ENCODE measurements at places on chromosomes 2 and 18.

GRCh38 chr2:239727182-239727775 lies 297.9 kb downstream of the NDUFA10 start:
- DNase-seq = no peak

- no peak for DNase-seq
These were observed 2.1 kb downstream of the IL1B start for GRCh38 chr2:112834396-112835037.

- DNase-seq = no peak
These were observed 11.2 kb upstream of the MATN3 start for GRCh38 chr2:20023688-20024087.

GRCh38 chr18:44156126-44156525 lies 524.6 kb upstream of the SETBP1 start:
- no peak for DNase-seq

- DNase-seq = peak; percentile 97
These were observed 134.9 kb downstream of the MAP3K20 start for GRCh38 chr2:173210270-173211196.

DNA sequence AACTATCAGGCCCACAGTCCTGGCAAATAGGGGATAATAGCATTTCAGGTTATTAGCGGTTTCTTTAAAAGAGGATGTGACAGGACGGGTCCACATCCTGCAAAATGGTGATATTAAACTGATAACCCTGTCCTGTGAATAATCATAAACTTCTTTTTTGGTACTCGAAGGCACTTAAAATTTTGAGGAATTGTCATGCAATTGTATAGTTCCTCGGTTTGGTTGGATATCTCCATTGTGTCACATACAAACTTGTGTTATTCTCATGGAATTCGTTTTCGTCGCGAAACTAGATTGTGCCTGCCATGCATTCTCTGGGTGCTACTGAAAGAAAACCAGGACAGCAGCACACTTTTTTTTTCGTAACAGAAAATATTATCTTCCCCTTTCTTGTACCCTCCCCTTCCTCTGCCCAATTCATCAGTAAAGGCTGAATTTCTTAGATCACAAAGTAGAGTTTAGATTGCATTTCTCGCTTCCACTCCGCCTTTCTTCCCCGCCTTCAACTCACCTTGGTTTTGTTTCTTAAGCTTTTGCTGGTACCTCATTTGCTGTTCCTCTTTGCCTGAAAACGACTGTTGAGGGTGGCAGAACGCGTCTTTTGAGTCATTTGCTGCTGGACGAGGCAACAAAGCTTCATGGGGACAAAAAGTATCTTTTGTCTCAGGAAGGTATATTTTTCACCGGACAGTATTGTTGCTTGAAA lies 1.3 kb downstream of the CERS6 start:
- no peak for DNase-seq

DNA sequence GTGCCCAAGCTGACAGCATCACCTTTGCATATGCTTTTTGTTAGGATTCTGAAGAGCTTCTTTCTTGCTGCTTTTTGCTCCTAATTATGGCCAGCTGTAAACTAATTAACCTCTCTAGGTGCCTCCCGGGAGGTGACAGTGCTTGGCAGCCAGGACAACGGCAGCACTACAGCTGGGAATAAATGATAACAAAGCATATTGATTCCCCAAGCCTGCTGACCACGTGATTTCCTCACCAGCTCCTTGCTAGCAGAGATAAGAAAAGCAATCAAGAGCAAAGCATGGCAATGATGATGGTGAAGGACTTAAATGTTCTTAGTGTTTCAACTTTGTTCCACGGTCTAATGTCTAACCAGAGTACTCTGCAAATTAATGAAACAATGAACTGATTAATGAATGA lies 1074.4 kb upstream of the GYPC start:
- DNase-seq = no peak

- DNase-seq = no peak
These were observed 46.6 kb downstream of the HNMT start for GRCh38 chr2:138010890-138011289.

- no peak for DNase-seq
These were observed 334.3 kb downstream of the CYP26B1 start for GRCh38 chr2:71813315-71813714.

- no peak for DNase-seq
These were observed 44.2 kb upstream of the LYPD6B start for GRCh38 chr2:148994341-148994740.

DNA sequence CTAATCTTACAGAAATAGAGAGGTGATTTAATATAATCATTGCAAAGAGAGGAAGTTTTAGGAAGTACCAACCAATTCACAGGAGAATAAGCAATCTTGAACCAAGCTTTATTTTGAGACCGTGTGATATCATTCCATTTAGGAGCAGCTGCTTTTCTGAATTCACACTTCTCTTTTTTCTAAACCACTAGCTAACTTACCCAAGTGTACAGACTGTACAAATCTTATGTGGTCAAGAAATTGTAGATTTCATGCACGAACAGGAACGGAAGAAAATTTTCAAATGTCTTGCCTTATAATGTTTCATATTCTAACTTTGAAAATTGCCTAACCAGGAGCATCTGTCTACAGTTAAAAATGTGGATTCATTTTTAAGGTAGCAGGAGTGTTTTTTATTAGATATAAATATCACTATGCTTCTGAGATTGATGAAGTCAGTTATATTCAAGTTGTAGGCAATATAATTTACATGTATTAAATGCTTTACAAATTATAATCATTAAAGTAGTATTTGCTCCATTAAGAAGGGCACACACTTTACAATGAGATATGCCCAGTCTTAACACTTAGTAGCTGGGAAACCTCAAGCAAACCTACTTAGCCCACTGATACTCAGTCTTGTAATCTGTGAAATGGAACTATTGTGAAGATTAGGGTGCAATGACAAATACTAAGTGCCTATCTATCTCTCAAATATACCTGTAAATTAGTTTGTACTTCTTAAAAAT lies 302.2 kb upstream of the STON1 start:
- no peak for DNase-seq

- peak; percentile 68 for DNase-seq
These were observed 1.9 kb upstream of the ESPNL start for GRCh38 chr2:238097988-238098871.

DNA sequence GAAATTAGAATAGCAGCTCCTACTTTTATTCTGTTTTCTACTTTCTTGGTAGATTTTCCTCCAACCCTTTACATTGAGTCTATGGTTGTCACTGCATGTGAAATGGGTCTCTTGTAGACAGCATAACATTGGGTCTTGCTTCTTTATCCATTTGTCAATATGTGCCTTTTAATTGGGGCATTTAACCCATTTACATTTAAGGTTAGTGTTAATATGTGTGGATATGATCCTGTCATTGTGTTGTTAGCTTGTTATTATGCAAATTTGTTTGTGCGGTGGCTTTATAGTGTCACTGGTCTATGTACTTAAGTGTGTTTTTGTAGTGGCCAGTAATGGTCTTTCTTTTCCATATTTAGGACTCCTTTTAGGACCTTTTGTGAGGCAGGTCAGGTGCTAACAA lies 276.9 kb upstream of the SPHKAP start:
- DNase-seq = no peak

- DNase-seq = no peak
These were observed 111.7 kb upstream of the TNP1 start for GRCh38 chr2:216971593-216971992.

DNA sequence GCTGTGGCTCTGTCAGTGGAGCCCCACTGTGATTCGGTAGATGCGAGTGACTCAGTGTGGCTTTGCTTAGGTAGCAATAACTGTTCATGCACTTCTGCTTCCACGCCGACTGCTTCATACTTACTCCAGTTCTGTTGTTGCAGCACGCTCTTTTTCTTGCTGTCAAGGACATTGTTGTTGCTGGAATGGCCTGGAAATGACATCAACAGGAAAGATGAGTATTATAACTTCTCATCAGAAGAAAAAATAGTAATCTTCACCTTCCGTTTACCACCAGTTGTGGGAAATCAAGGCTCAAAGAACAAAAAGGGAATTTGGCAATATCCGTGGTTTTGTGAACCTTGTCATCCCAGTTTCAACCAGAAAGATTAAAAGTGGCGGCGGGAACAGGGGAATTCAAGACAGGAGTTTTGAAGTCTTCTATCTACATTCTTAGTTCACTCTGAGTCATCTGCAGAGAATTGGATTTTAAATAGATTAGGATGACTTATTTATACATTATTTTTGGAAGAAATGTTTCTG lies 8.3 kb downstream of the TM4SF20 start:
- DNase-seq = no peak

- no peak for DNase-seq
These were observed 160.7 kb downstream of the LDLRAD4 start for GRCh38 chr18:13379062-13379865.

DNA sequence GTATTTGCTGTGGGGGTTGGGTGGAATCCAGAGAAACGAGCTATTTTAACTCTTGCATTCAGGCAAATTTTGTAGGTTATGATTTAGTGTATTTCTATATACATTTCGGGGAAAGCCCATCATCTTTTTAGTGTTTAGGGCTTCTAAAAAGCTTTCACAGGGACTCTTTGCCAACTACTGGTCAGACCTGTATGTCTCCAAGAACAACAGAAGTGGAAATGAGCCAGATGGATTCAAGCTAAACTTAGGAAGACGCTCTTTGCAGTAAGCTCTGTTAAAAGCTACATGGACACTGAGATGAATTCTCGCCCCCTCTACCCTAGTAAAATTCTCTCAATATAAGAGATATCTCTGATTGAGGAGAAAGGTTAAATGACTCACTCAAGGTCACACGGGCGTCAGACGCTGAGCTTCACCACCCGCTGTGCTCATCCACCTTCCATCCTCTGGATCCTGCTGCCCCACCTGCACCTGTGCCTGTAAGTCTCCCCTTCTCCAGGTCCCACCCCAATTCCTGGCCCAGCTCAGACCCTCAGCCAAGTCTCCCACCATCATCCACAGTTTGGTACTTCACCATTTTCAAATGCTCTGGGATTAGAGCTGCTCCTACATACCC lies 85.6 kb downstream of the MARCHF4 start:
- peak; percentile 52 for DNase-seq

DNA sequence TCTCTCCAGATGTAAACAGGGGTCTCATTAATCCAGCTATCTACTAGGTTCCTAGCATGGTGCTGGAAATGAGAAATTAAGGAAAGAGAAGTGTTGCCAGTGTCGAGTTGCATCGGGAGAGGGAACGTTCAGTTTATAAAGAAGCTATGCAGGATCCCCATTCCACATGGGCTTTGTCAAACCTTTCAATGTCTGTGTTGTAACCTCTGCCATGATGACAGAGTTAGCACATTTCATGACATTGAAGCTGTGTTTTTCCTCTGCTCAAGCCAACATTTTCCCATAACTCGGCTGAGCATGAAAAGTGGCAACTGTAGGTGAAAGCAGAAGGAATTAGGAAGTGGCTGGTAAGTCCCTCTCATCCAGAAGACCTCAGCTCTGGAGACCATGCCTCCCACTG lies 133.4 kb downstream of the WDSUB1 start:
- peak; percentile 26 for DNase-seq

DNA sequence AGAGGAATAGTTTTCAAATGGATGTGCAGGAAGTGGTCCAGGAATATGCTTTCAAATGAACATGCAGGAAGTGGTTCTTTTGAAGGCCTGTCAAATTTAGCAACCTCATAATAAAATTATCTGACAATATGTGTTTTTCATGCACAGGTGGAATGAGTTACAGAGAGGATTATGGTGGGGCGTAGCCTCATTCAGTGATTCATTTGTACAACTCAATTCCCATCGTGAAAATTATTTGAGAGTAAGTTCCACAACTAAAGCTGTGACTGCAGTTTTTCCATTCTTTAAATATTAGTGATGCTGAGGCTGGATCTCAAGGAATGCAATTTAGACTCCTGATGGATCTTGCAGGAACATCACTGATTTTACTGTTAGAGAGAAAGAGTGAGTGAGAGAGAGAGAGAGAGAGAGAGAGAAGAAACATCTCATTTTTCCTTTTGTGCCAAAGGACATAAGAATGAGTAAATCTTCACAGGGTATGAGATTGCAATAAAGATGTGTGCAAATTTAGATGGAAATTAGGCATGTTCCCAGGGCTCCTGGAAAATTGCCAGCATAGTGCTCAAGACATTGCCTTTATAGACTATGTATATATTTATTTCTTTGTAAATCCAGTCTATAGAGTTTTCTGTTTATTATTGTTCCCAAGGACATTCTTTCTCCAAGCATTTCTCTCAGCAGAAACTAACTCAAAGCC lies 394.9 kb upstream of the ZEB2 start:
- no peak for DNase-seq

GRCh38 chr2:203646266-203646864 lies 60.1 kb upstream of the CD28 start:
- DNase-seq = no peak

- no peak for DNase-seq
These were observed 70.7 kb upstream of the FZD7 start for GRCh38 chr2:201962774-201963562.

DNA sequence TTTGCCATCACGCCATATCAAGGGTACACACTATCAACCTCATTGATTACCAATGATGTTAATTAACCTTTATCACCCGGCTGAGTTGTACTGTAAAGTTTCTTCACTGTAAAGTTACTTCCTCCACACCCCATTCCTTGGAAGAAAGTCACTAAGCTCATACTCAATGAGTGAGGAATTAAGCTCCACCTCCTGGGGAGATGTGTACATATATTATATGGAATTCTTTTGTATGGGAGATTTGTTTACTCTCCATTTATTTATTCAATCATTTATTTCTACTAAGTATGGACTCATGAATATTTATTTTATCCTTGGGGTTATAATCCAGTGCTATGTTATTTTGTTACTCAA lies 56.8 kb downstream of the C2orf74 start:
- DNase-seq = no peak

GRCh38 chr18:58590254-58590653 lies 38.6 kb downstream of the ALPK2 start:
- peak; percentile 59 for DNase-seq

- peak; percentile 51 for DNase-seq
These were observed 18.8 kb downstream of the TEX44 start for GRCh38 chr2:231611273-231612108.

- no peak for DNase-seq
These were observed 181.5 kb downstream of the EN1 start for GRCh38 chr2:118665784-118666529.

GRCh38 chr2:150410809-150411208 lies 76.7 kb downstream of the RND3 start:
- peak; percentile 18 for DNase-seq

DNA sequence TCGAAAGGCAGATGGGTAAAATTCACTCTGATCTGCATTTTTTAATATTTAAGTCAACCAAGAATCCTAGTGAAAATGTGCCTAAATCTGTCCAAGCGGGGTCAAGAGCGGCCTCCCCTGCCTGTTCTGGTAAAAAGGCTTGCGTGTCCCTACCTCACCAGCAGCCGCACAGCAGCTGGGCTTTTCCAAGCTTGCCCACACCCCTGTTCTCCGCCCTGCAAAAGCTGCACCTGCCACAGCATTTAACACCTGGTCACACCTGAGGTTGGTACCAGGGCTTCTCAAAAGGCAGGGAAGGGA lies 25.8 kb upstream of the TMEM182 start:
- DNase-seq = peak; percentile 47

- DNase-seq = no peak
These were observed 155.6 kb upstream of the XPO1 start for GRCh38 chr2:61693744-61694143.

- DNase-seq = no peak
These were observed 14.3 kb downstream of the TTC32 start for GRCh38 chr2:19887510-19887909.

- no peak for DNase-seq
These were observed 10.6 kb downstream of the KDSR start for GRCh38 chr18:63356272-63356896.

Data from mesenchymal stem cell (in vitro differentiated cells and primary cell).